AG04450 (cell line): ENCODE measurements at places on chromosomes 12 and 14. TPM values are rescaled to one million over a fixed set of nuclear protein-coding genes. Genes with fewer than 3 reads are reported as not detected.
A peak's percentile ranks its signal among the peaks of the same experiment; 100 is the strongest.

DNA sequence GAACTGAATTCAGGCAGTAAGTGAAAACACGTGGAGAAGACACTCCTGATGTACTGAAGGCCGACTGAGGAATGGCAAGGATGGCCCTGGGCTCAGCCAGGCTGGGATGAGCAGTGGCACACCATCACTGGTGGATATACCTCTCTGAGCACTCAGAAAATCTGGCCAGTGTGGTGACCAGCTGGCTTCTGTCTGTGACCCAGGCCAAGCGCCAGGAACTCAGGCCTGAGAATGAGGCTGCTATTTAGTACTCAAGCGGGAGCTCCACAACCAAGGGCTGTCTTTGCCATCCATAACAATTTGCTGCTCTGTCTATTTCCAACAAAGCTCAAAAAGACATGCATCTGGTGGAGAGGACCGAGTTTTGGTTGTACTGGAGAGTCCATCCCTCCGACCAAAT, 586.3 kb downstream of the BCL11B start:
- no peak for DNase-seq

DNA sequence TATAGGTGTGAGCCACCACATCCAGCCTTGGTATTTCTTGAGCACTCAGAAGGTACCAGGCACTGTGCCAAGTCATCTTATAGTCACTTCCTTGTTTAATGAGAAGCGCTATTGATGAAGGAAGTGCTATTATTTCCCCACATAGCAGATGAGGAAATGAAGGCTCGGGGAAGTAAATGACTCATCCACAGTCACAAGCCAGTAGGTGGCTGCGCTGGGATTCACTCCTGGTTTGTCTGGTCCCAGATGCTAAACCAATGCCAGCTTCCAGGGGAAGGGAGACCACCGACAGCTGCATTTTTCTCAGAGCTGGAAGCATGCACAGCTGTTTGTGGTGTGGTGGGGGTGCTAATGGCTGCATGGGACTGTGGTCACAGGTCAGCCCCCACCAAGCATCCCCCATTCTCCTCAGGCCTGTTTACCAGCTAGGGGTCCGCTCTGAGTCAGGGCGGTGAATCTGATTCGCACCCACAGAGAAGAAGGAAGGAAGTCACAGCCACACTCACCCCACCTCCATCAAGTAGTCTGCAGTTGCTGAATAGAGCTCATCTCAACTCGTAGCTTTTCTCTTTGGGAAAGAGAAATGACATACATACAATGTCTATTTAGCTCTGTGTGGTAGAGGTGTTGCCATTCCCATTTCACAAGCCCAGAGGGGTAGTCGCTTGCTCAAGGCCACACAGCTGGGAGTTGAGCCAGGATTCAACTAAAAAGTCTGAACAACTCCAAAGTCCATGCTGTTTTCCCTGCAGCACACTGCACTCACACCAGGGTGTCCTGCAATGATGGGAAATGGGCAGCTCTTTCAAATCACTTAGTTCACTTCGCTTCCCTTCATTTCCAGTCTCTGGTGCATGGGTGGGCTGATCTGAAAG, 6.3 kb upstream of the LTBP2 start:
- DNase-seq: no peak

DNA sequence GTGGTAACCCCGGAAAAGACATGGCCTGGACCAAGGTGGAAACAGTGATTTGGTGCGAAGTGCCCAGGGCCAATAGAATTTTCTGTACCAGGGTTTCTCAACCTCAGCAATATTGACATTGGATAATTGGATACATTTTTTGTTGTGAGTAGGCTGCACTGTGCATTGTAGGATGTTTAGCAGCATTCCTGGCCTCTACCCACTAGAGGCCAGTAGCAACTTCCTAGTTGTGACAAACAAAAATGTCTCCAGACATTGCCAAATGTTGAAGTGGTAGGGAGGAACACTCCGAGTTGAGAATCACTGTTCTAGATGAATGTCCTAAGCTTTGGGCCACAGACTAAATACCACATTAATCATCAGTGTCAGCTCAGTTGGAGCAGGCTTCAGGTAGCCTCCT, 6.2 kb upstream of the CGRRF1 start:
- no peak for DNase-seq

GRCh38 chr14:91873471-91874415, 6.4 kb upstream of the TC2N start:
- no peak for DNase-seq

DNA sequence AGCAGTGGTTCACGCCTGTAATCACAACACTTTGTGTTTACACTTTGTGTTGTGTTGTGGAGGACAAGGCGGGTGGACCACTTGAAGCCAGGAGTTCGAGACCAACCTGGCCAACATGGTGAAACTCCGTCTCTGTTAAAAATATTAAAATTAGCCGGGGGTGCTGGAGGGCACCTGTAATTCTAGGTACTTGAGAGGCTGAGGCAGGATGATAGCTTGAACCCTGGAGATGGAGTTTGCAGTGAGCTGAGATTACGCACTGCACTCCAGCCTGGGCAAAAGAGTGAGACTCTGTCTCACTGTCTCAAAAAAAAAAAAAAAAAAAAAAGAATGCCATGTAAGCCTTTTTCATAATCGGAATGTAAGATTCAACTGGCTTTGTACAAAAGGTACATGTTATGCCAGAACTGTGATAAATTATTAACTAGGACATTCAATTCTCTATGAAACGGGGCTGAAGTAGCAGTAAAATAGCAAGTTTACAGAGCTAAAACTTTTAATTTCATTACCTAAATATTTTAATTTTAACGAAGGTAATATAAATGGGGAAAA, 13.9 kb upstream of the PITPNM2 start:
- no peak for DNase-seq

DNA sequence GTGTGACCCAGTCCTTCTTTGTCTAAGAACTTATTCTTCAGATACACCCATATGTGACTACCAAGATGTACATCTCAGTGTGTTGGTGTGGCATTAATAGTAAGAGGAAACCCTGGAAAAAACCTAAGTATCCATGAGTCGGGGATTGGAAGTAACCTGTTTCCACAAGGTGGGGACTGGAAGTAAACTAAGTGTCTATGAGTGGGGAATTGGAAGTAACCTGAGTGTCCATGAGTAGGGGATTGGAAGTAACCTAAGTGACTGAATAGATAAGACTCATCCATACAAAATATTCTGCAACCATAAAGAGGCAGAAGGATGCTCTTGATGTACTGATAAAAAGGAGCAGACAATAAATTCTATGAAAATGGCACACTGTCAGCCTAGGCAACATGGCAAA, 184.7 kb downstream of the PHETA1 start:
- DNase-seq: no peak

DNA sequence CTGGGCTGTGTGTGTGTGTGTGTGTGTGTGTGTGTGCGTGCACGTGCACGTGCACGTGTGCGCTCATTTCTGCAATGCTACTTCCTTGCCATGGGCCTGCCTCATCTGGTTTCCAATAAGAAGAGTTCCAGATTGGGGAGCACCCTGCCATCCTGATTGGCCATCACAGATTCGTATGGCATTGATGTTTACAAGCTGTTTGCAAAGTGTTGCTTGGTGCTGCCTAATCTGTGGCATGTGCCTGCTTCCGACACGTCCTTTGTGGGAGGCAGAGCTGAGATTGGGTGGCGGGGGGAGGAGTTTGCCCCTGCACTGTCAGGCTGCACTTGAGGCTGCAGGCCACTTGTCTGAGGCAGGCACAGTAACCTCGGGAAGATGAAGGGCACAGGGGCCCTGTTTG, 39.2 kb downstream of the SAMD4A start:
- DNase-seq: no peak

DNA sequence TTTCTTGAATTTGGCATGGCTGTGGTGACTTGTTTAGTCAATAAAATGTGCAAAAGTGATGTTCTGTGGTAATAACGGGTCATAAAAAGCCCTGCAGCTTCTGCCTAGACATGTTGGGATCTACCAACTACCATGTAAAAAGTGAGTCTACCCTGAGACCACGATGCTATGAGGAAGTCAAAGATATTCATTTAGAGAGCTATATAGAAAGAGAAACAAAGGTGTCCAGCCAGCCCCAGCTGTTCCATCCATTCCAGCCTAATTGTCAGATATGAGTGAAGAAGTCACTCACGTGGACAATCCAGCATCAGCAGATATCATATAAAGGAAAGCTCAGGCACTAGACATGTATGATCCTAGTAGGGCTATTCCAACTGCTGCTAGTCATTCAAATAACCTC, 117.2 kb upstream of the SSTR1 start:
- no peak for DNase-seq

DNA sequence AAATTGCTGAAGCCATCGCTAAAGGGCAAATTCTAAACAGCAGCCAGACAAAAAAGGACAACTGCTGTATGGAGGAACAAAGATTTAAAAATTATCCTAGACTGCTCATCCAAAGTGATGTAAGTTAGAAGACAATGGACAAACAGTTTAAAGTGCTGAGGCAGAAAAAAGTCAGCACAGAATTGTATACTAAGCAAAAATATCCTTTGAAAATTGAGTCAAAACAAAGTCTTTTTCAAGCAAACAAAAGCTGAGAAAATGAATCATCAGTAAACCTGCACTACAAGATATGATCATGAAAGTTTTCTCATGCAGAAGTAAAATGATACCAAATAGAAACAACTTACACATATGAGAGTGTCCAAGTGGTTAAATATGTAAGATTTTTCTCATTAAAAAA, 43.6 kb downstream of the EML5 start:
- no peak for DNase-seq

DNA sequence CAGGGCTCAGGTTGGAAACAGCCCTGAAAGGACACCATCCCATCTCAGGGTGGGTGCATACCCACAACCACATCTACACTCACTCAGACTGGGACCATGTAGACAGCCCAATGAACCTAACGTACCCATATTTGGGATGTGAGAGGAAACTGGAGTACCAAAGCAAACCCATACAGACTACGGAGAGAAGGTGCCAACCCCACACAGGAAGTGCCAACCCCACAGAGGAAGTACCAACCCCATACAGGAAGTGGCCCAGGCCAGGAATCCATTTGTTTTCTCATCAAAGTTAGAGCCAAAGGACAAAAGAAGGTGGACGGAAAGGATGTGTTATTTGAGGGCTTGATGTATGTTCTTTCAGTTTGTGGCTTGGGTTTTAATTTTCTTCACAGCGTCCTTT, 19.5 kb upstream of the SPIC start:
- DNase-seq: no peak

DNA sequence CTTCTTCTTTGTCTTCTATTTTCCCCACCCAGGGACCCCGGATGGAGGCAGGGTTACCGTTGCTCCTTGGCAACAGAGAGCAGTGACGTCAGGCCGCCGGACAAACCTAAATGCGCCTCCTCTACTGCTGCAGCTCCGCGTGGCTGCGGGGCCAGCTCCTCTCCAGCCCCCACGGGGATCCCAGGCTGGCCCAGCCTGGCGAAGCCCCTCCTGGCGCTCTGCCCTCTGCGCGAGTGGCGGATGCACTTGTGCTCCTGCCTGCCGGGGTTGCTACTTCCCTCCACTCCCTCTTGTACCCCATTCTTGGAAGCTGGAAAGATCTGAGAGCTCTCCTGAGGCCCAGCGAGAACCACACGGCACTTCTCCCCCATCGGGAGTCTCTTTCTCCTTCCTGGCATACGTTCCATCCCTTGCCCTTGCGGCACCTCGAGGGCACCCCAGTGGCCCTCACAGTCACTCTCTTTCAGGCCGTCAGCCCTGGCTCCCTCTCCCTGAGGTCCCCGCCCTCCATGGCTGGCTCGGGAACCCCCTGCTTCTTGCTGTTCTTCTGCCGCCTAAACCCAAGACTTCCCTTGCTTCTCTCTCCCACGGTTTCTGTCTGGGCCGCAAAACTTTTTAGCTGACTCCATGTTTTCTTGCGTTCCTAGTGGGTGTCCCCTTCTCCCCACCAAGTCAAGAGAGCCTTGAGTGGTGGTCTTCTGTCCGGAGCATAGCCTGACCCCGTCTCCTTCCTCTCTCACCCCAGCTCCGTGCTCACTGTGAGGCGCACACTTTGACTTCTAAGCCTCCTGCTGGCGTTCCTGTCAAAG, 121.7 kb downstream of the PAPOLA start:
- no peak for DNase-seq

DNA sequence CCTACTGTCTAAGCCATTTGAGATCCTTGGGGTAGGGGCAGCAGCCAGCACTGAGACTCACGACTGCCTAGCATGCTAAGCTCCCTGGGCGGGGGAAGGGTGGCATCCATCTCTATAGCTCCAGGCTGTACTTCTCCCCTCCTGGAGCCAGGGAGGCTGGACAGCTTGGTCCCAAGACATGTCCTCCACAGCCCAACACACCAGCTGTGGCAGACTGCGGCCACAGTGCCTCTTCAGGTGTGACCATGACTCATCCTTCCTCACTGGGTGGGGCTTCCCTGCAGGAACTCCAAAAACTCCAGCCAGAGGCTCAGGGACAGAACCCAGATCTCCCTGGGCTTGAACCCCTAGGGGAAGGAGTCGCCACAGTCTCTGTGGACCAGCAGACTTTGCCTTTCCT, 193.9 kb downstream of the GPHN start:
- DNase-seq: no peak

- no peak for DNase-seq
Measured at GRCh38 chr12:130708648-130709047, 7.5 kb downstream of the RIMBP2 start.

- peak; percentile 50 for DNase-seq
Measured at GRCh38 chr12:84131076-84131475, 781.5 kb downstream of the SLC6A15 start.

- DNase-seq: no peak
Measured at GRCh38 chr12:97257726-97258125, 204.9 kb upstream of the RMST start.

- DNase-seq: no peak
Measured at GRCh38 chr14:56057767-56058166, 60.4 kb upstream of the PELI2 start.

PLEKHD1 gene
- polyA plus RNA-seq: not detected in 2 replicates

VRTN gene
- polyA plus RNA-seq: not detected in 2 replicates

WNT1 gene
- not detected in 2 replicates for polyA plus RNA-seq
